ENCODE measurements at places on chromosomes 16 and 17. TPM values are rescaled to one million over a fixed set of nuclear protein-coding genes. Genes with fewer than 3 reads are reported as not detected.

DNA sequence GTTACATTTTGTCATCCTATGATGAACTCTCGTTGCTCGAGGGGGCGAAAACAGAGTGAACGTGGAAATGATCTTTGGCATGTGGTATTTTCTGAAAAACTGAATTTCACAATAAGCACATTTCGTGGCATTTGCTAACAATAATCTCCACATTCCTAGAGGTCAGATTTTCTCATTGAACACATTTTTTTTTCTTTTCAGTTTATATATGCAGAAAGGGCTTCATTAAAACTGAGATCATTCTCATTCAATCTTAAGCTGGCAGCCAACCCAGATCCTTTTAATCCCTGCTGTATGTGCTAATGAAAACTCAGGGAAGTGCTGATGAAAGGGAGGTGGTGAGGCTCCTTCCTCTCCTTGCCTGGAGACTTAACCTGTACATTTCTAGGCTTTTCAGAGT is 52.6 kb downstream of the PRKCA start:
- no peak for DNase-seq

GRCh38 chr16:66844342-66845079 is at the start of gene CA7:
TSS of gene CA7 (plus strand) at chr16:66844414. CDS start at chr16:66844488, 74 bp downstream.
- no peak for DNase-seq

GRCh38 chr17:69443138-69443537 is 28.6 kb downstream of the MAP2K6 start:
- DNase-seq: no peak

DNA sequence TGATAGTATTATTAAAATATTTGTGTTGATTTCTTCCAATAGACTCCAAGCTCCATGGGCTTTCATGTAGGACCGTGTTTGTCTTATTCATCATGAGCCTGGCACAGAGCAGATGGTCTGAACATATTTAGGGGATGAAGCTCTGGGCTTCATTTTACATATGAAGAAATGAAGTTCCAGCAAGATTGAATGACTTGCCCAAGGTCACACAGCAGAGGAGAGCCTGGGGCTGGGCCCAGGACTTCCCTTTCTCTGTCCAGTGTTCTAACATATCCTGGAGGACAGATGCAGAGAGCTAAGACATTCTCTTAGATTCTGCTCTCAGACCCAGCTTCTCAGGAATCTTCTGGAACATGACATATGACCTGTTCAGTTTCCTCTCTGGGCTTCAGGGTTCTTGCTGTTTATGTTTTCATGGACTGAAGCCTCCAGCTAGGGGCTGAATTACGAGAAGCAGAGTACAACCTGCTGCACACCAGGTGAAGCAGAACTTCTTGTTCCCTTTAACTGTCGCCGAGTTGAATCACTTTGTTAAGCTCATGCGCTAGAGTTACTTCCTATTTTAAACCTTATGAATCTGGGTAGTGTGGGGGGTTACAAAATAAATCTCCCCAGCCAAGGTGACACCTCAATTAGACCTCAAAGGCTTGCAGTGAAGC is 53.6 kb downstream of the GPRC5B start:
- no peak for DNase-seq

- DNase-seq: no peak
Observed at GRCh38 chr16:50027829-50028228, 2.8 kb downstream of the CNEP1R1 start.

DNA sequence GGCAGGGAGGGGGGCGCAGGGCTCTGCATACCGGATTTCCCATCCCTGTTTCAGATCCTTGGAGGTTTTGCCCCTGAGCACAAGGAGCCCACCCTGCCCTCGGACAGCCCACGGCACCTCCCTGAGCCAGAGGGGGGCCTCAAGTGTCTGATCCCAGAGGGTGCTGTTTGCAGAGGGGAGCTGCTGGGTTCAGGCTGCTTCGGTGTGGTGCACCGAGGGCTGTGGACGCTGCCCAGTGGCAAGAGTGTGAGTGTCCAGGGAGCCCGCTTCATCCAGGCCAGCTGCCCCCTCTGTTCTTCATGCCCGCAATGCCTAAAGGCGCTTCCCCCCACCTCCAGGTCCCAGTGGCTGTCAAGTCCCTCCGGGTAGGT is 2.5 kb downstream of the TNK1 start:
- no peak for DNase-seq

GRCh38 chr17:81869221-81870130 is 1.7 kb downstream of the ARHGDIA start:
- DNase-seq: no peak

The BIRC5 gene
- total RNA-seq: 10.9 TPM

Data from chondrocyte (in vitro differentiated cells).